ENCODE measurements at places on chromosomes 7 and 10.

- DNase-seq: no peak
These were observed 91.7 kb downstream of the MET start for GRCh38 chr7:116763647-116764046.

DNA sequence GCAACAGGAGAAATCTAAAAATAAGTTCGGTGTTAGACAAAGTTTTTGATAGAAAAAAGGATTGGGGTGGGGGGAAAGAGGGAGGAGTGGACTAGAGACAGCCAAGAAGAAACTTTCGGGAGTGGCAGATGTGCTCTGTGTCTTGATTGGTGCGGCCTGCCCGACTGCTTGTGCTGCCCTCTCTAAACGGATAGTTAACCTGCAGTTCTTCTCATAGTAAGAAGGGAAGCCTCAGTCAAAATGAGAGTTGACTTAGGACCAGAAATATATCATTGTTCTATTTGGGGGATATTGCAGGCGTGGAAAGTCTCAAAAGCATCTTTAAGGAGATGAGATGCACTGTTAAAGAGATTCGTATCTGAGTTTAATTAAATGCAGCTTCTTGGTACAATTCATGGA, 39.3 kb downstream of the UBE3C start:
- DNase-seq: no peak

GRCh38 chr10:129927351-129928120, 36.5 kb downstream of the EBF3 start:
- DNase-seq: no peak

GRCh38 chr10:112053895-112054294, 129.7 kb downstream of the GPAM start:
- DNase-seq: no peak

DNA sequence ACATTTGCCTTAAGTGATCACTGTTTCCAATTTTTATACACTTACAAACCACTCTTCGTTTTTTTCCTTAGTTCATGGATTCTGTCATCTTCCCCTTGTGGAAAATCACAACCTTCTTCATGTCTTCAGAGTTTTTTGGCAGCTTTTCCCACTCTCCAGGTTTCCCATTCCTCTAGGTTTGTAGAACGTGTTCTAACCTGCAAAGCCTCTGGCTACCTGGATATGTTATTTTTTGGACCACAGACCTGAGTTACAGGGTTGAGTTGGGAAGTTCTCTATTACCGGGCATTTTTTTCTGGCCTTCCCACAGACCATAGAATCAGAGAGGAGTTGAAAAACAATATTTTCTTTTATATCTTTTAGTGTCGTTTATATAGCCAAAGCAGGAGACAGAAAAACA, 30.2 kb downstream of the NRG3 start:
- DNase-seq: no peak

- DNase-seq: no peak
These were observed 473.8 kb upstream of the GALNT17 start for GRCh38 chr7:70657989-70658632.

GRCh38 chr7:158345731-158346130, 241.9 kb downstream of the PTPRN2 start:
- no peak for DNase-seq

DNA sequence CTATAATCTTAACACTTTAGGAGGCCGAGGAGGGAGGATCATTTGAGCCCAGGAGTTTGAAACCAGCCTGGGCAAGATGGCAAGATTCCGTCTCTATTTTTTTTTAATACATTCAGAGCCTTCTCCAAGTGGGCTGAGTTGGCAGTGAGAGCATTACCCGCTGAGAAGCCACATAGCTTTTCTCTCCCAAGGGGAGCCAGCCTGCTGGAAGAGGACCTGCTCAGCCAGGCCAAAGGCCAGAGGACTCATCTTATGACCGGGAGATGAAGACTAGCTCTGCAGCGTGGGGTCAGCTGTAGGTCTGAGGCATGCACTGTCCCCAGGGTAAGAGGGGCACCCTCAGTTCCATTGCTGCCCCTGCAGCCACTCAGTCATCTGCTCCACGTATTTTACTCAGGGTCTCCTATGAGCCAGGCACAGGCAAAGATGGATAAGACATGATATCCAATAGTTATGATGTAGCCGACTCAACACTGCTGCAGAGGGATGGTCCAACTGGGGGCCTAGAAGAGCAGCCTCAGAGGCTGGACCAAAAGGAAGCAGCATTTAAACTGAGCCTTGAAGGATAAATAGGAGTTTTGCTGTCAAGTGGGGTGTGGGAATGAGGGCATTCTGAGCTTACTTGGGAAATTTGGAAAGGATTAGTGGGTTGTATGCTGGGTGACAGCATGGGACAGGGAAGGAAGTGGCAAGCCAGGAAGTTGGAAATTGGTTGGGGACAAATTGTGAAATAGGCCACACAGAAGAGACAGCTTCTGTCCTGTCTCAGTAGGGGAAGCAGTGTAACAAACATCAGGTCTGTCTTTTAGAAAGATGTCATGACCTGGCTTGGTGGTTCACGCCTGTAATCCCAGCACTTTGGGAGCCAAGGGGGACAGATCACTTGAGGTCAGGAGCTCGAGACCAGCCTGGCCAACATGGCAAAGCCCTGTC, 1.6 kb upstream of the MARVELD1 start:
- no peak for DNase-seq

- no peak for DNase-seq
These were observed 173.6 kb downstream of the RPS24 start for GRCh38 chr10:78207216-78207615.

DNA sequence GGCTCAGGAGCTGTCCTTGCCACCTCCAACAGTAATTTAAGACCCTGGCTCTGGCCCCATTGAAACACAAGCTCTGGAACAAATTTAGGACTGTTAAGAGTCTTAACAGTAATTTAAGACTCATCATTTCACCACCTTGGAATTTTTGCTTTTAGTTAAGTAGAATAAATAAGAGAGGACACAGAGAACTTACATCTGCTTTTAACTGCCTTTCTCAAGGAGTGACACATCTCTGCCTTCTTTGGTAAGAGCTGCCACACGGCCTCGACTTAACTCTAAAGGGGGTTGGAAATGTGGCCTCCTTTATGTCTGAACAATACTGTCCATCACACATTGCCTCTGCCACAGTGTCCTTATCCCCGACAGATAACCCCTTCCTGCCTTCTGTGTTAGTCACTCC, 77.9 kb downstream of the HERPUD2 start:
- peak; percentile 41 for DNase-seq

- no peak for DNase-seq
These were observed 5.0 kb downstream of the PRKG1 start for GRCh38 chr10:51079331-51079730.

GRCh38 chr10:120981601-120982391, 130.6 kb downstream of the WDR11 start:
- DNase-seq: peak; percentile 21

GRCh38 chr7:156950381-156950858, 908 bp downstream of the NOM1 start:
- DNase-seq: no peak

- peak; percentile 7 for DNase-seq
These were observed 1180.3 kb downstream of the TYW1 start for GRCh38 chr7:68176974-68177373.

DNA sequence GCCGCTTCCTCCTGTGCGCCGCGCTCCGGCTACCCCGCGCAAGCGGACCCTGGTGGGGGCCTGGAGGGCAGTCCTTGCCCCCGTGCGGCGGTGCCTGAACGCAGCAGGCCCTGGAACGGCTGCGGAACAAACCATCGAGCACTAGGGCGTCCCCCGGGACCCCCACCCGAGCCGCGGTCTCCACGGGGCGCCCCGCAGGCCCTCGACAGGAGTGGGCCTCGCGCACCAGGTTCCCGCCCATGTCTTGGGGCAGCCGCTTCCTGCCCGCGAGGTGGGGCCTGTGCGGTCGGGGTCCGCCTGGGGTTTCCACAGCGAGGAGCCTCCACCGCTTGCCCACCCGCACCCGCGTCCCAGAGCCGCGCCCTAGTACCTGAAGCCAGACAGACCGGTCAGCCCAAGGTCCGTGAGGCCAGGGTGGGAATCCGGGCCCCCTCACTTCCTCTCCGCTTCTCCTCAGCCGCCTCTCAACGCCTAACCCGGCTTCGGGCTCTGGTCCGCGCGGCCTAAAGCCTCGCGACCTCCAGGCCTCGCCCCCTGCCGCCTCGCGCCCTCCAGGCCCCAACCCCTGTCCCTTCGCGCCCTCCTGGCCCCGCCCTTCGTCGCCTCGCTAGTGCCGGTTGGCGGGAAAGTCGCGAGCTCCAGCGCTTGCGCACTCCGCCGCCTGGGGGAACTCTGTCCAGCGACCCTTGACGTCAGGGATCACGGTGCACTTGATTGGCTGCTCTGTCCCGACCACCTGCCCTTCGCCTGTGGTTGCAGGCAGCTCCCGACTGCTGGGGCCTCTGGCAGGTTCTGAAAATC, 7.0 kb upstream of the GBX1 start:
- DNase-seq: peak; percentile 49

- no peak for DNase-seq
These were observed 275.2 kb downstream of the LRRTM3 start for GRCh38 chr10:67200913-67201564.

DNA sequence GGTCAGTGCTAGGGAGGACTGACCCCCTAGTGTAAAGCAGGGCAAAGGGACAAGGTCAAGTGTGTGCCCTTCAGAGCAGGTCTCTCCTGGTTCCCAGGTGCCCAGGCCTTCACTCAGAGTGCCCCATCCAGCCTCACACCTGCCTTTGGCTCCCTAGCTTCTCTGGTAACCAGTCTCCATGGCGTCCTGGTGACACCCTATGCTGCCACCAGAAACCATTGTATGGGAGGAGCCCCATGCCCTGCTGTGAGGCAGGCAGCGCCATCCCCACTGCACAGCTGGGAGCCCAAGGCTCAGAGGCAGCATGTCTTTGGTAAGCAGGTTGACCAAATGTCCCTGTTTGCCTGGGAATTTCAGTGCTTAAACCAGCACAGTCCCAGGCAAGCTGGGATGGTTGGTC, 33.1 kb upstream of the HMX3 start:
- DNase-seq: no peak

DNA sequence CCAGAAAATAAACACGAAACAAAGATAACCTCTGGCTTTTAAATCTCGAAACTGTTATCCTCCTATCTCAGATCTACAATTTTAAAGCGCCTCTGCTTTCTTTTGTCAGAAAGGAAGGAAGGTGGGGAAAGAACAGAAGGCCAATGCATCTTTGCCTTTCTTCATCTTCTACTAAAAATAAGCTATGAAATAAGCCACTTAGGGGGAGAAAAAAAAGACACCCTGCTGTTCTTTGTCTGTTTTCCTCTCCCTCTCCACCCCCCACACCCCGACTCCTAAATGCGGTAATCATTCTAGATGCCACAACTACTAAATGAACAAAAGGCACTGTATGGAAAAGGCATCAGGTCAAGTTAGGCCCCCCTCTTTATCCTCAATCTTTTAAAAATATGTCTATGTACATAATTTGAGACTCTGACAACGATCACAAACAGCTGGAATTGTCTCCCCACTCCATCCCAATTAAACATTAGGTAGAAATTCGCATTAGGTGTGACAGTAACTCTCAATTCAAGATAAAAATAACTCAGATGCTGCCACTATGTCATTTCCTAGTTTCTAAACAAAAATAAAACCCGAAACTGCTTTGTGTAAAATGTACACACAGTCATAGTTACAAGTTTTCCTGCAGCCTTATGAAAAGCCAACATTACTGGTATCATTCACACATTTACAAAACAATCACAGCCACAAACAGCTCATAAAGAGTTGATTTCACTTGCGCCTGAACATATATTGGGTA, 2.4 kb downstream of the UBE2H start:
- DNase-seq: no peak

GRCh38 chr7:7693881-7694280, 24.5 kb downstream of the RPA3 start:
- DNase-seq: peak; percentile 77

- peak; percentile 90 for DNase-seq
These were observed 14.9 kb upstream of the TES start for GRCh38 chr7:116195451-116195850.

- peak; percentile 16 for DNase-seq
These were observed 1.2 kb downstream of the MCU start for GRCh38 chr10:72692994-72693781.

- no peak for DNase-seq
These were observed 98.6 kb downstream of the GRM8 start for GRCh38 chr7:127154101-127154500.

DNA sequence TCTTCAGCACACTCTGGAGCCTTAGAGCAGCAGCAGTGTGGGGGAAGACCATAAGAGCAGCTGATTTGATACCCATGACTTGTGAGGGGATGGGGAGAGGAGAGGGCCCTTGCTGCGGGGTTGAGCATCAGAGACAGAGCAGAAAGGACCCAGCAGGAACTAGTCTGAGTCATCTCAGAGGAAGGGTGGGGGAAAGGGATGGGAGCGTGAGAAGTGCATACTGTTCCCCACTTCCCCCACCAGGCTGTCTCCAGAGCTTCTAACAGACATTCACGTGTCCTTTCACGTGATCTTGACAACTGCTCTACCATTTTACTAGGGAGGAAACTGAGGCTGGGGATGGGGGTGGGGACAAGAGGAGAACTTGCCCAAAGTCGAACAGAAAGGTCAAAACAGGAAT, 38.7 kb downstream of the FAM241B start:
- DNase-seq: no peak

DNA sequence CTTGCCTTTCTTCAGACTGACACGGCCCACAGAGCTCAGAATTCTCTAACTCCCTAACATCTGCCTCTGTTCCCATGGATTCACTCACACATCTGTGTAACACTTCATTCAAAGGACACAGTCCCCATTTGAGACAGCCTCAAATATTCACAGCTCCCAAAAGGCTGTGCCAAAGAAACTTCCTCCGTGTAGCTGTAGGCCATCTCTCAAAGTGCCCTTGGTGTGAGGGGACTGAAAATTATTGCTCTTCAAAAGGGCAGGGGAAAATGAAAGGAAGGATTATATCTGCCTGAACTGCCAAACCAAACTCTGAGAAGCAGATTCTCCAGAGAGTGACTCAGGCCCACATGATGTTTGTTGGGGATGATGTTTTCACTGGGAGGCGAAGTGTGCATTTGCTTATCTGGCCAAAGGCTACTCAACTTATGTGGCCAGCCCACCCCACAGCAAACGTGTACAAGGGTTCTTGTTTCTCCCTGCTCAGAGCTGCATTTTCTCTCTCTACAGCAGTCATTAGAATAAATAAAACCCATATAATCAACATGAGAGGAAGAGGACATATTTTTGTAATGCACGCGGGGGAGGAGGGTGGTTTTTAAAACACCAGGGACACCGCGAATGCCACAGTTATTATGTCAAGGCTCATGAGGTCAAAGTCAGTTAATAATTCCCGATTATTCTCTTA, 302.4 kb upstream of the NFE2L3 start:
- DNase-seq: peak; percentile 99

- peak; percentile 25 for DNase-seq
These were observed 37.8 kb downstream of the AOAH start for GRCh38 chr7:36686499-36686898.

GRCh38 chr10:117135480-117136140, 2.5 kb downstream of the VAX1 start:
- no peak for DNase-seq

GRCh38 chr7:11818281-11818680, 13.7 kb downstream of the THSD7A start:
- DNase-seq: no peak

- DNase-seq: no peak
These were observed 45.7 kb upstream of the PTPRN2 start for GRCh38 chr7:158633055-158633956.

GRCh38 chr10:116198676-116199035, 74.3 kb downstream of the GFRA1 start:
- DNase-seq: no peak

GRCh38 chr7:42236976-42237810, at the start of gene GLI3:
Gene GLI3, minus strand, starts transcription at chr7:42237209. Its CDS starts 13,956 bp downstream, at chr7:42223253.
- DNase-seq: peak; percentile 97
